ENCODE measurements at places on chromosomes 16 and 17. TPM values are rescaled to one million over a fixed set of nuclear protein-coding genes. Genes with fewer than 3 reads are reported as not detected.

DNA sequence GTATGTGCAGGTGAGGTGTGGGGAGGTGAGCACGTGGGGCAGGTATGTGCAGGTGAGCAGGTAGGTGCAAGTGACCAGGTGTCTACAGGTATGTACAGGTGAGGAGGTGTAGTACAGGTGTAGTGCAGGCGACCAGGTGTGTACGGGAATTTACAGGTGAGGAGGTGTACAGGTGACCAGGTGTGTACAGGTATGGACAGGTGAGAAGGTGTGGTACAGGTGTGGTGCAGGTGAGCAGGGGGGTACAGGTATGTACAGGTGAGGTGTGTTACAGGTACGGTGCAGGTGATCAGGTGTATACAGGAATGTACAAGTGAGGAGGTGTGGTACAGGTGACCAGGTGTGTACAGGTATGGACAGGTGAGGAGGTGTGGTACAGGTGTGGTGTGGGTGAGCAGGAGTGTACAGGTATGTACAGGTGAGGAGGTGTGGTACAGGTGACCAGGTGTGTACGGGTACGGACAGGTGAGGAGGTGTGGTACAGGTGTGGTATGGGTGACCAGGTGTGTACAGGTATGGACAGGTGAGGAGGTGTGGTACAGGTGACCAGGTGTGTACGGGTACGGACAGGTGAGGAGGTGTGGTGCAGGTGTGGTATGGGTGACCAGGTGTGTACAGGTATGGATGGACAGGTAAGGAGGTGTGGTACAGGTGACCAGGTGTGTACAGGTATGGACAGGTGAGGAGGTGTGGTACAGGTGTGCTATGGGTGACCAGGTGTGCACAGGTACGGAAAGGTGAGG is 12.8 kb upstream of the DBNDD1 start:
- no peak overlapping the region for H3K4me3 ChIP-seq
- H3K4me1 ChIP-seq = no peaks in the 10 kb centered on the region
- H3K27ac ChIP-seq = peak overlapping the region; percentile 83
- H3K27me3 ChIP-seq = peaks cover 2% of the 10 kb centered on the region

- H3K4me1 ChIP-seq = peaks cover 31% of the 10 kb centered on the region
- no peak overlapping the region for H3K27ac ChIP-seq
- H3K36me3 ChIP-seq = no peaks in the 10 kb centered on the region
Observed at GRCh38 chr16:11333702-11334101, 11.6 kb upstream of the RMI2 start.

DNA sequence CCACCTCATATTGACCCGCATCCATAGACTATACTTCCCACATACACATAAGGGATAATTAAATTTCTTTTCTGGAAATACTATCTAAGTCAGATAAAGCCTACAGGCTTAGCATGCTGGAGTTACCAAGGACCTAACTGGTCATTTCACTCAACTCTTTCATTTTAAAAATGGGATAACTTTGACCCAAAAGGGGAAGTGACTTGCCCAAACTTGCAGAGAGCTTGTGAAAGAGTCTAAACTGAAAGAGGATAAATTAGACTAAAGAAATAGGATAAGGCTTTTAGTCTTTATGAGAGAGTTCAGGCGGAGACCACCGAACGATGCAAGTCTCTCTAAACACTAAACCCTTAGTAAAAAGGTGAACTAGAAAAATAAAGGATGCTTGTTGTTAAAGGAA is 3.9 kb upstream of the KRT33A start:
- DNase-seq = no peak
- H3K27me3 ChIP-seq = peaks cover 27% of the 10 kb centered on the region
- no peak overlapping the region for H3K27ac ChIP-seq
- no peak overlapping the region for H3K4me3 ChIP-seq

DNA sequence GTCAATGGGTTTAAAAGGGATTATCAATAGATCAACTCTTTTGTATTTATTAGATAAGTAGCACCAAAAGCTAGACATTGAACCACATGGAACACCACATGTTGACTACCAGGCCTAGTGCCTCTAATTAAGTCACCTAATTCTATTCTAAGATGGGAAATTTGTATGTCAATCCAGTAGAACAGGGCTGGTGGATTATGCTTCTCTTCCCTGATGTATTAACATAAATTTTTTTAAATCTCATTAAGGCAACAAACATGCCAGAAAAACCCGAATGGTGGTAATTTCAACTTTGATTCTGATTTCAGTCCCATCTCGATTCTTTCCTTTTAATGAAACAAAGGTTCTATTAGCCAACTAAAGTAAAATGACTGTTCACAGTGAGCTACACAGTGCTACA is 92.6 kb downstream of the KANSL1 start:
- H3K4me3 ChIP-seq = no peak overlapping the region
- H3K4me1 ChIP-seq = peaks cover 54% of the 10 kb centered on the region
- H3K27me3 ChIP-seq = no peaks in the 10 kb centered on the region
- peak overlapping the region; percentile 77 for H3K27ac ChIP-seq

DNA sequence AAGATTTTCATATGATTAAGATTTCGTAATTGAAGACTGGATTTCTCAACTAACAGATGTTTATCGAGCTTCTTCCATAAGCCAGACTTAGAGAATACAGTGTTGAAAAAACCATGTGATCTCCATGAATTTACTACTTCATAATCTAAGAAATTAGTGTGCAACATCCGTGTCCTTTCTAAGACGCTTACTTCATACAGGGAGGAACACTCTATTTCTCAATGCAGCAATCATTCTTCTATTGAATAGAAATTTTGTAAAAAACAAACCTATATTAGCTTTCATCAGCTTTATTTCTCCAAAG is 946.3 kb downstream of the KCNJ2 start:
- no peaks in the 10 kb centered on the region for H3K27me3 ChIP-seq
- no peak for DNase-seq
- no peaks in the 10 kb centered on the region for H3K4me1 ChIP-seq
- H3K36me3 ChIP-seq = no peaks in the 10 kb centered on the region
- H3K4me3 ChIP-seq = no peak overlapping the region

DNA sequence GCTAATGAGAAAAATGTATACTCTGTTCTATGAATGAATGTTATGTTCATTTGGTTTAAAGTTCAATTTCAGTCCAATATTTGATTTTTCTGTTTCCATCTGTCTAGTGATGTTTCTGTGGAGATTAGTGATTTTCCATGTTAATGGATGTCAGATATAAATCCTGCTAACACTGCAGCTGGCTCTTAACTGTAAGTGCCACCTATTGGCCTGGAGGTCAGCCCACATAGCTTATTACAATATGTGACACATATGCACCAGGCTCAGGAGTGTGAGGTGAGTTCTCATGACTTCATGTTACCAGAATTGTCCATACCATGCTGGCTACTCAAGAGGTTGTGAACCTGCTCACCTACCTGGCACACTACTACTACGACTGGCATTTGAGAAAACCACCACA is 17.1 kb downstream of the ATF7IP2 start:
- no peak overlapping the region for H3K27ac ChIP-seq
- no peak for DNase-seq
- H3K4me1 ChIP-seq = peaks cover 31% of the 10 kb centered on the region
- H3K27me3 ChIP-seq = no peaks in the 10 kb centered on the region
- no peak overlapping the region for H3K4me3 ChIP-seq
- peaks cover 63% of the 10 kb centered on the region for H3K36me3 ChIP-seq

DNA sequence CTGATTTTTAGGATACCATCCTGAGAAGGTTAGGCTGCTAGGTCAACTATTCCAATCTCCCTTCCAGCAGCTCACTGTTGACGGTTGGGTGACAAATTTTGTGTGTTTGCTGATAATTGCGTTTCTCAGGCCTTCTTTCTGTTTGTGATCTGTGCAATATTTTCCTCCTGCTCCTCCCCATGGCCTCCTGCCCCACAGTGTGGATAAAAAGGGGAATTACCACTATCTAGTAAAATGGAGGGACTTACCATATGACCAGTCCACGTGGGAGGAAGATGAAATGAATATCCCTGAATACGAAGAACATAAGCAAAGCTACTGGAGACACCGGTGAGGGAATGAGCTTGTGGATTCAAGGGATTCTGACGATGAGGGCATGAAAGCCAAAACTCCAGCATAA is 9.2 kb downstream of the CHD3 start:
- H3K4me3 ChIP-seq = peak overlapping the region; percentile 3
- no peaks in the 10 kb centered on the region for H3K27me3 ChIP-seq
- H3K27ac ChIP-seq = peak overlapping the region; percentile 79
- H3K36me3 ChIP-seq = peaks cover 67% of the 10 kb centered on the region

DNA sequence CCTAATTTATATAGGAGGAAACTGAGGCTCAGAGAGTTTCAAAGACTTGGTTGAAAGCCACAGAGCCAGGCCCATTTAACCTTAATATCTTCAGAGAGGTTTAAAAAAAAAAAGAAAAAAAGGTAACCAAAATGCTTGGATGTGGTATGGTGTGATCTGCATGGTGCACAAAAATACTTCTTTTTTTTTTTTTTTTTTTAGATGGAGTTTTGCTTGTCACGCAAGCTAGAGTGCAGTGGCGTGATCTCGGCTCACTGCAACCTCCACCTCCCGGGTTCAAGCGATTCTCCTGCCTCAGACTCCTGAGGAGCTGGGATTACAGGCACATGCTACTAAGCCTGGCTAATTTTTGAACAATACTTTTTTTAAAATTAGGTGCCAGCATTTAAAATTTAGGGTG is 101.8 kb downstream of the XYLT1 start:
- peaks cover 88% of the 10 kb centered on the region for H3K4me1 ChIP-seq
- H3K36me3 ChIP-seq = peaks cover 15% of the 10 kb centered on the region
- H3K27me3 ChIP-seq = no peaks in the 10 kb centered on the region
- DNase-seq = no peak
- peak overlapping the region; percentile 93 for H3K27ac ChIP-seq

DNA sequence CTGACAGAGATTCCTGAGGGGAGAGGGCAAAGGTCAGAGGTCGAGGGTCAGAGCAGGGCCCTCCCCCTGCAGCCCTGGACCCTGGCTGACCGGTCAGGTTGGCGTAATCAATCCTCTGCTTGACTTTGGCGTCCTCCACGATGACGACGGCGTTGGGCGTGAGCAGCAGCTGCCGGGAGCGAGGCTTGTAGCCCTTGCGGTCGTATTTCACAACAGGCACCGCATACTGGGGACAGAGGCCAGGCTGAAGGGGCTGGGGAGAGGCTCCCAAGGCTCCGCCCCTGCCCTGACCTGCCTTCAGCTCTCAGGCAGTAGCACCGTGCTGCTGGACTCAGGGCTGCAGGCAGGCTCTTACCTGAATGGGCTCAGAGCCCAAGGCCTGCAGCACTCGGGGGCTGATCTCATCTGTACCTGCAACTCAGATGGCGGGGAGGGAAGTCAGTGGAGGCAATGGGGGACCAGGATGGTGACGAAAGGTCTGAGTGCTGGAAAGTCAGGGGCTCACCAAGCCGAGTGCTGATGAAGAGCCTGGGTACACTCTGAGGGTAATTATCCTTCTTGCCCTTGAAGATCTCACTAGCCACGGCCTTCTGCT is 12.0 kb upstream of the CRK start:
- peaks cover 8% of the 10 kb centered on the region for H3K27me3 ChIP-seq
- no peak overlapping the region for H3K4me3 ChIP-seq
- no peak overlapping the region for H3K27ac ChIP-seq
- DNase-seq = no peak

Gene KIF1C
- total RNA-seq = 68.4 TPM

Gene CLDN7
- total RNA-seq = 0.60 TPM

Gene METTL26
- 147 TPM for total RNA-seq

All from activated T-helper 1 cell treated with anti-CD3 and anti-CD28 coated beads, Interleukin-12 subunit alpha, Interleukin-12 subunit beta, Interleukin-2, Interleukin-4 antibody, amounts not matched to agents 30 ng/mL and 10 ng/mL and 1 ng/mL, durations not matched to agents 14 hours and 24 hours and 36 hours (primary cell).